ENCODE measurements at places on chromosomes 2 and 18. TPM values are rescaled to one million over a fixed set of nuclear protein-coding genes. Genes with fewer than 3 reads are reported as not detected.

HRH4 gene
- not detected for total RNA-seq

GNAL gene
- total RNA-seq: 1.3 TPM

- DNase-seq: no peak
These were observed at the start of gene GREB1L for GRCh38 chr18:21242141-21242779. Gene GREB1L (plus strand): TSS chr18:21242232. CDS start chr18:21383519, 141,287 bp downstream.

RAMP1 gene
- total RNA-seq: 93.4 TPM

DNA sequence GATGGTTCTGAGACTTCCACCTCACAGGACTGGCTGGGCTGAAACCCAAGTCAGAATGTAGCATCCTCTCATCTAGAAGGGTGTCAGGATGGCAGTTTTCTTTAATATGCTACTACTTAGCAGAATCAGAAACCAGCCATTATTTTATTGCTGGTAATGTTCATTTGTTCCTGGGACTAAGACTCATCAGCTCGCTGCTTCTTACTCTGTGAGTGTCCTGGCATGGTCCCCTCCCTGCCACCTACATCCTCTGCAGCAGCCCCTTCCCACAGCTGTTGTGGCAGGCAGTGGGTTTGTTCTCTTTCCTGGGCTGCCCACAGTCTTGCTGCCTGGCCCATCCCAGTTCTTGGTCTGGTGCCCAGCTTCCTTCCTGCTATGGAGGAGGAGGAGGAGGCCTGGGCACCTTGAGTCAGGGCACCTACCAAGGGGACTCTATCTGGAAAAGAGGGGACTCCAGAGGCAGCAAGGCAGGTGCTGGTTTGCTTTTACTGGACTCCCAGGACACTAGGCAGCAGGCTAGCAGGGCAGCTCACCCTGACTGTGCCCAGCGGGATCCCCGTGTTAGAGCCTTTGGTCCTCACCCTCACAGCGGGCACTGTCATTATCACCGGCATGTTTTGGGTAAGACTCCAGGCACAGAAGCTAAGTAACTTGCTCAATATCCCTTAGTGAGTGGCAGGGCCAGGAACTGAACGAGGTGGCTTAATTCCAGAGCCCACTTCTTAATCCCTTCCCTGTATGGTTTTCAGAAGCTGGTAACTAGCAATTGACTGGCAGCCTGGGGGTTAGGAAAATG lies 62.1 kb downstream of the LRRFIP1 start:
- no peak for DNase-seq

DNA sequence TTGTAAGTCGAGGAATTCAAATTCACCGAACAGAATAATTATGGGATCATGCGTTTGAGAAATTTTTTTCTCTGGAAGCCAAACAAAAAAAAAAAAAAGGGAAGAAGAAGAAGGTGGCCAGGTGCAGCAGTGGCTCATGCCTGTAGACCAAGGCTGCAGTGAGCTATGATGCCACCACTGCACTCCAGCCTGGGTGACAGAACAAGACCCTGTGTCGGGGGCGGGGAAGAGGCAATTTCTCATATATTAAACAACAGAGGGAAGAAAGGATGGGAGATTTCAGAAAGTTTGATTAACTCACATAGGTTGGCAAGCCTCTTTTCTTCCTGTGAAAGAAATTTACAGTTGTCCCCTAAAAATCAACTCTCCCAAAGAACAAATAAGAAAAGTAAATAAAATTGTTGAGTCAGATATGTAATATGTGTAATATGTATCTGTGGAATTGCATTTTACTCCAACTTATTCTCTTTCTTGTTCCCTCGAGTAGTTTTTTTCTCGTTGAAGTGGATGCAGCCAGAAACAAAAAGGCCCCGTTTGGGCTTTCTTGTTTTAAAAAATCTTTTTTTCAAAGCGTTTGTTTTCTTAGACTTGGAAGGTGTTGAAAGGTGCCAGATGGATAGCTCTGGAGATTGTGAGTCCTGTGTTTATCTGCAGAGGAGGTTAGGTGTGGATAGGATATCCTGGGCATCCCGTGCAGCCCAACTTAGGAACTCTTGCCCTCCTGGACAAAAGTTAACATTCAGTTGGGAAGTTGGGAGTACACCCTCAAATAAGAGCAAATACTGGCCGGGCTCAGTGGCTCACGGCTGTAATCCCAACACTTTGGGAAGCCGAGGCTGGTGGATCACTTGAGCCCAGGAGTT lies 25.4 kb upstream of the FMNL2 start:
- no peak for DNase-seq

- no peak for DNase-seq
These were observed 1265.0 kb downstream of the LRP1B start for GRCh38 chr2:140865837-140866236.

- no peak for DNase-seq
These were observed 103.8 kb upstream of the NDUFV2 start for GRCh38 chr18:8998481-8999217.

DNA sequence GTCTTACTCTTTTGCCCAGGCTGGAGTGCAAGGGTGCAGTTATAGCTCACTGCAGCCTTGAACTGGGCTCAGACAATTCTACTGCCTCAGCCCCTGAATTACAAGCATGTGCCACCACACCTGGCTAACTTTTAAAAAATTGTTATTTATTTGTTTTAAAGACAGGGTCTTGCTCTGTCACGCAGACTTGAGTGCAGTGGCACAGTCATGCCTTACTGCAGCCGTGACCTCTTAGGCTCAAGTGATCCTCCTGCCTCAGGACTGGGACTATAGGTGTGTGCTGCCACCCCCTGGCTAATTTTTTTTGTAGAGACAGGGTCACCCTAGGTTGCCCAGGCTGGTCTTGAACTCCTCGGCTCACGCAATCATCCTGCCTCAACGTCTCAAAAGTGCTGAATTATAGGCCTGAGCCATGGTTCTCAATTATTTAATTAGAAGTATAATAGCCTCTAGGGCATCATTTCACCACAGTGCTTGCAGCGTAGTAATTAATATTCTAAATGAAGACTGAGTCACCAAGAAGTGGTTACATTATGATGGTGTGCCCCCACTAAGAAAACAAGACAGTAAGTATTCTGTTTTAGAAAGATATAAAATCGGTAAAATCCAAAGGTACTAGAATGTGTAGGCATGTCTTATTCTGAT lies 69.6 kb downstream of the EML4 start:
- DNase-seq: no peak

DNA sequence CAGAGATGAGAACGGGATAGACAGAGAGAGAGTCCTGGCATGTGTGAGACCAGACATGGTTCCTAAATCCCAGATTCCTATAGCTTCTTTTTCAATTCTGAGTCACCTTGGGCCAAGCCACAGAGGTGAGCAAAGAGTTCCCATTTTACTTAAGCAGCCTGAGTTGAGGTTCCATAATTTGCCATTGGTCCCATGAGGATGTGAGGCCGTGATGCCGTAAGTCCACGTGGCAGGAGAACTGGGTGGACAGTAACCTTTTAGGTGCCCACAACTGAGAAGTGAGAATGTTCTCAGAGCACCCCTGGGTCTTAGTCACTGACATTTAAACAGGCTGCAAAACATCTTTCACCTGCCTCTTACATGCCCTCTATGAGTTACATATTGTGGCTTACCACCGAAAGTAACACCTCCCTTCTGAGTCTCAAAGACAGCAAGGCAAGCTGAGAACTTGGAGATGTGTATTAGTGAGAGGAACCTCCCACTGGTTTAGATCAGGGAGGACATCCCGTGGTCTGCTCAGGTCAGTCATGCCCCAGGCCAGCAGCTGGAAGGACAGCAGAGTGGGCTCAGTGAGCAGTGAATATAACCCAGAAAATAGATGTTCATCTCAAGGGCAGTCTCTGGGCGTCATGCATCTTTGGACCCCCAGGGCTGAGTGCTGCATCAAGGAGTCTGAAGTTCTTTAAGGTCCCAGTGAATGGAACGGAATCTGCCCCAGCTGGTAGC lies 127.9 kb upstream of the LGALSL start:
- DNase-seq: no peak

GRCh38 chr2:210727549-210727948 lies 171.2 kb downstream of the CPS1 start:
- no peak for DNase-seq

TMEM178A gene
- 1.6 TPM for total RNA-seq

MC5R gene
- total RNA-seq: not detected

DNA sequence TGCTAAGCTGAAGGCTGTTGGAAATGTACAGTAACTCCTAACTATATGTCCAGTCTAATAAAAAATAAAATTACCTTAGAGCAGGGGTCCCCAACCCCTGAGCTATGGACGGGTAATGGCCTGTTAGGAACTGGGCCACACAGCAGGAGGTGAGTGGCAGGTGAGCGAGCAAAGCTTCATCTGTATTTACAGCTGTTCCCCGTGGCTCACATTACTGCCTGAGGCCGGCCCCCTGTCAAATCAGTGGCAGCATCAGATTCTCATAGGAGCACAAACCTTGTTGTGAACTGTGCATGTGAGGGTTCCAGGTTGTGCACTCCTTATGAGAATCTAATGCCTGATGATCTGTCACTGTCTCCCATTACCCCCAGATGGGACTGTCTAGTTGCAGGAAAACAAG lies 73.1 kb upstream of the CXCR4 start:
- DNase-seq: no peak

- no peak for DNase-seq
These were observed 79.4 kb downstream of the KCTD1 start for GRCh38 chr18:26468931-26469340.

- DNase-seq: no peak
These were observed 1.5 kb downstream of the ERBB4 start for GRCh38 chr2:212536817-212537725.

DNA sequence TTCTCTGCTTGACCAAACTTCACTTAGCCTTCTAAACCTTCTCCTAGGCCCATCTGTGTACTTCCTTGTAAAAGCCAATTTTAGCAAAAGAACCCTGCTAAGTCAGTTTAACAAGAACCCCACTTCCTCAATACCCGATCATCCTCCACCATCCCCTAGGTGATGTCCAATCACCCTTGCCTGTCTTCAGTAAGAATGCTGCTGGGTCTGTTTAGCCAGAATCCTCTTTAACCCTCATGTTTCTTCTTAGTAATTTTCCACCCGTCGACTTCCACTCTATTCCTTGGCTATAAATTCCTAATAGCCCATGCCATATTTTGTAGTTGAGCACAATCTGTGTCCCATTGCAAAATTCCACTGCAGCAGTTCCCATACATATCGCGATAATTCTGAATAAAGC lies 780.0 kb upstream of the RAB6C start:
- no peak for DNase-seq

GRCh38 chr2:22616031-22616430 lies 768.9 kb upstream of the KLHL29 start:
- no peak for DNase-seq

DNA sequence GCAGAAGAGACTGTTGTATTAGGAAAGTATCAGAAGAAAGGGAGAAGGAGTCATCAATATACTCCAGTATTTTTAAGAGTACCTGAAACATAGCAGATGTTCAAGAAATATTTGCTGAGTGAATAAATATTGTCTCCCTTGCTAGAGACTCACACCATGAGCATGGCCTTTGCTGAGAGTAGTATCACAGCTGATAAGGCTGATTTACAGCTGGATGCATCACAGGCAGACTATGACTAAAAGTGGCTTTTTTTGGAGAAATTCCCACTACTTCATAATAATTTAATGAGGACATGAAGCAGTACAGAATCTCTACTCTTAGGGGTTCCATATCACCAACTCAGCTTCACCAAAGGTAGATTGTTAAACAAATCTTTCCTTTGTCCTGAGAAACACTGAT lies 373.3 kb downstream of the RBM43 start:
- DNase-seq: no peak

SLC66A2 gene
- 38.6 TPM for total RNA-seq

GRCh38 chr18:13318731-13319501 lies 100.4 kb downstream of the LDLRAD4 start:
- no peak for DNase-seq

DNA sequence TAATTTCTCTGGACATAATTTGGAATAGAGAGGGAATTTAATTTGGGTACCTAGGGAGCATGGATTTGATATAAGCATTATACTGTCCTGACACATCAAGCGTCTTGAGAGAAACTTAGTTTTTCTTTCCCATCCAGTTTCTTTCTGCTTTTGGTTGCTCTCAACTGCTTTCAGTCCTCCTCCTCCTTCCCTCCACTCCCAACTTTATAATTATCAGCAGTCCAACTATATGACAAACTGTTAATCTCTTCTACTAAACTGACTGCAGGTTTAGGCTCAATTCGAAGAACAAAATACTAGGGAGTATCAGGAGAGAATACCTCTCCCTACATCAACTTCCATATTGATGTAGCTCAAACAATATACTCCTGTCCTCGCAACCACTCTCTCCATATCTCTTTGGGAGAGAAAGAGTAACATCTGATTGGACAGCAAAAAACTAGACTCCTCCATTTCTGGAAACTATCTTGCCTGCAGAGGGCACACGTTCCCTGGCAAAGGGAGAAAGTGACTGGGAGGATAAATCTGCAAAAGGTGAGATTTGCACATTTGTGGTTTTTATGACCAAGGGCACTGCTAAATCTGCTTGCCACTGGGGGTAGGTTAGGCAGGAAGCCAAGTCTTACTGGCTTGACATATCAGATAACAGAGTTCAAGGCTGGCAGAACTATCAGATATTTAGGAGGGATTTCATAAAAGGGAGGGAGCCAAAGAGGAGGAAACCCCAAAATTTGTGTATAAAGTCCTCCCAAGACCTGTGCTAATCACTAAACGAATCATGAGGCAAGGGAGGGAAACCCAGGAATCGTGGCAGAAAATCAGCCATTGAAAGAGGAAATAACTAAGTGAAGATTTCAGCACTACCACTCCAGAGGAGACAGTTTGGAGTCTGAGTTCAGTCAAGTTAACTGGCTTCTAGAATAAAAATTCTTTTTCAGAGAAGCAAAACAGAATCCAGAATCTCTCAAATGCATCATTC lies 40.0 kb downstream of the ICA1L start:
- DNase-seq: no peak

LHCGR gene
- not detected for total RNA-seq

DNA sequence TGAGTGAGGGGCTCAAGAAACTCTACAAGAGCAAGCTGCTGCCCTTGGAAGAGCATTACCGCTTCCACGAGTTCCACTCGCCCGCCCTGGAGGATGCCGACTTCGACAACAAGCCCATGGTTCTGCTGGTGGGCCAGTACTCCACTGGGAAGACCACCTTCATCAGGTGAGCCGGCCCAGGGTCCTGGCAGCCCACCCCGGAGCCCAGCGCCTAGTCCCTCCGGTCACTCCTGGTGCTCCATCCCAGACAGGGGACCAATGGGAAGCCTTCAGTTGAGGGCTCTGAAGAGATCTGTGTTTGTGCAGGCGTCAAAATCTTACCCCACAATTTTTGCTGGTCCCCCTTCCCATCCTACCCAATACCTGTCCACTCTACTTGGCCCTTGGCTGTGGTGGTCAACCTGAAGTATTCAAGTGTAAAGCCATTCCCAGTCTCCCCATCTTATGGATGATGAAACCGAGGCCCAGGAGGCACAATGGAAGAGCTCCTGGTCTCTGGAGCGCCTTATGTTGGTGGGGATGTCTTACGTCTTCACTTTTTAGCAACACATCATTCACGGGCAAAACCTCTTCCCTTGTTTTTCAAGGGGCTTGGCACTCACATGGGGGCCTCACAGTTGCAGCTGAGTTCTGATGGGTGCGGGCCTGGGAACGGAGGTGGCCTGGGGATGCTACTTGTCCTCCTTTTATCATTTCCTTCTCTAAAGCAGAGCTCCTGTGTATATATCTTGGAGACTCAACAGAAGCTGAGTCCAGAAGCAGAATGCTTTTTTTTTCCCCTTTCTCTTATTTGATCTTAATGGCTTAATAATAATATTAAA lies 941 bp downstream of the EHD3 start:
- peak; percentile 27 for DNase-seq

- DNase-seq: no peak
These were observed 19.1 kb downstream of the PROKR1 start for GRCh38 chr2:68662466-68662865.

GRCh38 chr2:205245001-205245400 lies 437.3 kb upstream of the NRP2 start:
- no peak for DNase-seq

All from osteocyte (in vitro differentiated cells).